Eye (tissue), 1 donor: ENCODE measurements at places on chromosomes 7 and 10.
A peak's percentile ranks its signal among the peaks of the same experiment; 100 is the strongest.

- no peak for DNase-seq
These were observed 13.8 kb upstream of the MPP7 start for GRCh38 chr10:28316696-28317095.

DNA sequence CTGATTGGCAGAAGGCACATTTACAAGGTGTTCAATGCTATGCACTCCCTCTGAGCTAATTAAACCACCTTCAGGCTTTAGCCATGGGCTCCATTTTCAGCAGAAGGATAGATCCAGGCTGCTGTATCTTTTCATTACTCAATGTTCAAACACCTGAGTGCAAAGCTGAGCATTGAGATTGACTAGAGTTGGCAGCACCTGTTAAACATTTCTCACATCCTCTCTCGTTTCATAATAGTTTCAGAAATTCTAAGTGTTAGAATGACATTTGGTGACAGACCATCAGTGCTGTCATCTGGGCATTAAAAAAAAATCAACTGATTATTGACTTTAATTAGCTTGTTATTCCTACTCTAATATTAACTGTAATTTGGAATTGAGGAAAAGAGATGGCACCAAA, 187.1 kb upstream of the SEMA3E start:
- DNase-seq, result no peak

DNA sequence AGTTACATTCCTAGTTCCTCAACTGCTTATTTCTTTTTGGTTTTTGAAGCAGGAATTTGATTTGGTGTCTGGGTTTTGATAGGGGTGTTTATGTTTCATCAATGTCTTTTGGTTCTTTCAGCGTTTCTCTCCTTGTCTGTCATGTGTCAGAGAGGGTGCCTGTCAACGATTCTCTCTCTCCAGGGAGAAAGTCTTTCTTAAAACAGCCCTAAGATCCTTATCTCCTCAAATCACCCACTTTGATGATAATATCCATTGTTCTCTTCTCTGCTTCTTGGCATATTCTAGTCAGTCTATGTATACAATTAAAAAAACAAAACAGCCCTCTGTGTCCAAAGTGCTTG, 77.2 kb downstream of the TCF7L2 start:
- no peak for DNase-seq

GRCh38 chr10:87945984-87946383, 82.6 kb downstream of the PTEN start:
- DNase-seq, result no peak

- DNase-seq, result no peak
These were observed 93.6 kb downstream of the UBE2H start for GRCh38 chr7:129859183-129859582.

DNA sequence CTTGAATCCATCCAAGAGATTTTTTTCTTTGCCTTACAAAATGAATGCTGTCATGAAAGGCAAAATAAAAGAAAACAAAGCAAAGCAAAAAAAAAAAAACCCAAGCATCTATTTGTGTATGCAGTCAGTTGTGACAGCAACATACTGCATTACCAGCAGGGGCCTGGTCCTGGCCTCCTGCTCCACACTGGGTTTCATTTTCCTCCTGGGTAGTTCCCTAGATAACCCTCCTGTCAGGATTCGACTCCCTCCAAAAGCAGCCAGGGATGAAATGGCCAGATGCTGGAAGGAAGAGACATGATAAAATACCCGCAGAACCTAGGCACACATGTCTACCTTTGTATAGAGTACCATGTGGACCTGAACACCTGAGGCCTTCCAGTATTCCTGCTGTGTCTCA, 148.6 kb downstream of the NRCAM start:
- DNase-seq, result peak; percentile 42

DNA sequence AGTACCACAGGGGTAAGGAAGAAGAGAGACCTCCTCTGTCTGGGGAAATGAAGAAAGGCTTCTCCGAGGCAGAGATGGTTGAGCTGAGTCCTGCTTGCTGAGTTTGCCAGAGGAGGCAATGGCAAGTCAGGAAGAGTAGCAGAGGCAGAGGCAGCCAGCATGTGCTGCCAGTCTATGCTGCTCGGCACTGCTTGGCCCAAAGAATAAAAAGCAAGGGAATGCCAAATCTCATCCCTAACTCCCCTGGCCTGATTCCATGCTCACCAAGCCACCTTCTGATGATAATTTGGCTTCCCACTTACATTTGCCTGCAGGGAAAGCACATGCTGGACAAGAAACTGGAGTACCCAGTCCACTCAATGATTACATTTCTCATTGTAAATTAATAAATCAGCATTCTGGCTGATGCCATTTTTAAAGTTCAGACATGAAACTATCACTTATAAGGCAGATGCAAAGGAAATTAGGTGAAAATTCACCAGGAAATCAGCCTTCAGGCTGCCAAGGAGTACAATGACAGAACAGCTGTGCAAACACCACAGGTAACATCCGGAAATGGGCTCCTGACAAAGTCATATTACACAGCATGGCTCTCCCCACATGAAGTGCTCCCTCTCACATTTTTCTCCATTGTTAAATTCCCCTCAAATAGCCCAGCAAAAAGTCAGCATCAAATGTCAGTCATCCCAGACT, 245.9 kb downstream of the MTERF1 start:
- DNase-seq, result no peak
